ENCODE measurements at places on chromosomes 3 and 15.
A peak's percentile ranks its signal among the peaks of the same experiment; 100 is the strongest.

- no peak for DNase-seq
Observed at GRCh38 chr3:46542344-46542743, 23.8 kb downstream of the LRRC2 start.

DNA sequence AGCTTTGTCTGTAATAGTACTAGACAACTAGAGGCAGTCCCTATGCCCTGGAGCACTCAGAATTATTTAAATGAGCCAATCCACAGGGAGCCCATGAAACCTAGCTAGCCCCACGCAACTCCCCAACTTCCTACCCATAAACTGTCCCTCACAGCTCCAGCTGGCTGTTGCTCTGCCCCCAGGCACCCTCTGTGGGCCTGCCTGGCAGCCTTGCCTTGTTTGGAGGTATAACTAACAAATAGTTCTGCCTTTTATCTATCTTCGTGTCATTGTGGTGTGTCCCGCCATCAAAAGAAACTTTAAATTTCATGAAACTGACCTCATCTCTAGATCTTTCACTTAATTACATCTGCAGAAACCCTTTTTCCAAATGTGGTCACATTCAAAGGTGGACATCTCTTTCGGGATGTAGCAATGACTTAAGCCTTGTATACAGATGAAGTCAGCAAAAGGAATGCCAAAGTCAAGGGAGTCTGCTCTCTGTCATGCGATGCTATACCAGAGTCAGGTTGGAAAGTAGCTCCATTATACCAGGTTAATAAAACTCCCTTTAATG lies 1.8 kb upstream of the RTP3 start:
- no peak for DNase-seq

DNA sequence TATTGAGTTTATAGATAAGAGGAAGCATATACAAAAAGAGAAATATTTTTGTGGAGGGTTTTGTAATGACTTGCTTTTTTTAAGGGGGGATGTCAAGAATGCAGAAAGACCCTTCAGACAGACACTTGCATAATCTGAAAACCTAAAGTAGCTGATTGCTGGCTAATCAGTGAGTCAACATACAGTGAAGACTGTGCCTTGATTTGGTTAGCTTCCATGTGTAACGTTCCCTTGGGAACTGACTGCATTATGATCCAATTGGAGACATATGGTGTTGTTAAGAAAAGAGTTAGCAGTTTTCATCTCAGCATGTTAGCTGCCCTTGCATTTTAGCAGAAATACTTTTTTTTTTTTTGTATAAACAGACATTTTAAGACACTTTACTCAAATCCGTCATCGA lies 483.2 kb downstream of the RBMS3 start:
- no peak for DNase-seq

DNA sequence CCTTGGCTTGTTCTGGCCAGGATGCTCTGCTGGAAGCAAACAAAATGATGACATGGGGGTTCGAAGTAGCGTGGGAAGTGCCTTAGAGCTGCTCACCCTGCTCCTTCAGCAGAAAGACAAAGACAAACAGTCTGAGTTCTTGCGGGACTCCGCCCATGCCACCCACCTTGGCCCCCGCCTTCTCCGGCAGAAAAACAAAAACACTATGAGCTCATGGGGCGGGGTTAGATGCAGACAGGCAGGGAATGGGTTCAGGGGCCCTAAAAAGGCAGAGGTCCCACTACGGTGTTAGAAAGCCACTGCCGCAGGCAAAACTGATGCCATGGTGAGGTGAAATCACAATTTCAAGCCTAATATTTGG lies 9.7 kb upstream of the NCKIPSD start:
- DNase-seq = no peak

GRCh38 chr3:72738752-72739530 lies 109.3 kb downstream of the SHQ1 start:
- peak; percentile 72 for DNase-seq

DNA sequence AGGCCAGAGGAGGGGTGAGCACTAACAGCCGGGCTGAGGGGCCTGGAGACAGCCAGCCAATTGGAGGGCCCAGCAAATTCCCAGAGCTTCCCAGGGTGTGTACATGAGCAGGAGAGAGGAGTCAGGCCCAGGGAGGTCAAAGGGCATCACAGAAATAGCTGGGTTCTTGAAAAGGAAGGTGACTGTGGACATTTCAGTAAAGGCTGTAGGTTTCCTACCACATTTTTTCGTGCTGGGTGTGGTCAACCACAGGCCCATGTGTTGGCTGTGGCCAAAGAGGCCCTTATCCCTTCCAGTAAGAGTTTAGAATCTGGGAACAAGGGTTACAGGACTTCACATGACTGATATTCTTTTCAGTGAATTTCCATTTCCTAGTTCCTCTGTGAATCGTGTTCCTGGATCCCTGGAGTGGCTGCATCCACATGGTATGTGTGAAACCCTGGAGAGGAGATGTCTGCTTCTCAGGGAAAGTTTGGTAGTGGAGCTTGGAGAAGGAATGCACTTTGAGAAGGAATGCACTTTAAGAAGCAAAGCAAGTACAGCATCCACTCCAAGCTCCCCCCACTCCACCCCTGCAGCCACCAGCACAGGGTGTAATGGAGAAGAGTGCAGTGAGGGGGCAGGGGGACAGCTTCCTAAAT lies 73.2 kb upstream of the HEG1 start:
- no peak for DNase-seq
